ENCODE measurements at places on chromosomes 13 and 19.

DNA sequence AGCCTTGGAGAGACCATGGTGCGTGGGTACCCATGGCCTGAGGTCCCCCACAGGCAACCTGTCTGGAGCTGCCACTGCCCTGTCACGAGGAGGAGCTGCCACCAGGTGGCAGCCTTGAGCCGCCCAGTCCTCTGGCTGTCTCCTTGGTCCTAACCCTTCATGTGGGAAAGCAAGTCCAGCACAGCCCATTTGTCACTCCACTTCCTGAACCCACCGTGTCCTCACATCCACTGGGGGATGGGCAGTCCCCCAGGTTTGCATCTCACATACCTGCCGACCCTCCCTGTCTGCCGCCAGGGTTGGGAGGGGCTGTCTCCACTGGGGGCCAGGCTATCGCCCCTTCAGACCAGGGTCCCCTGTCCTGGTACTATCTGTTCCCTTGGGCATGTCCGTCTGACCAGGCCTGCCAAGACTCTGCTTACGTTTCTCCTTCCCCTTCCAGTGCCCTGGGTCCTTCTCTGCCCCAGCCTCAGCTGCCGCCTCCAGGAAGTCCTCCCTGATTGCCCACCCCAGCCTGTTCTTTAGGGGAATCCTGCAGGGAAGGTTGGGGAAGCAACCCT is 4.5 kb downstream of the FAM174C start:
- DNase-seq, result no peak

GRCh38 chr13:23876265-23876664 is 12.9 kb downstream of the MIPEP start:
- no peak for DNase-seq

DNA sequence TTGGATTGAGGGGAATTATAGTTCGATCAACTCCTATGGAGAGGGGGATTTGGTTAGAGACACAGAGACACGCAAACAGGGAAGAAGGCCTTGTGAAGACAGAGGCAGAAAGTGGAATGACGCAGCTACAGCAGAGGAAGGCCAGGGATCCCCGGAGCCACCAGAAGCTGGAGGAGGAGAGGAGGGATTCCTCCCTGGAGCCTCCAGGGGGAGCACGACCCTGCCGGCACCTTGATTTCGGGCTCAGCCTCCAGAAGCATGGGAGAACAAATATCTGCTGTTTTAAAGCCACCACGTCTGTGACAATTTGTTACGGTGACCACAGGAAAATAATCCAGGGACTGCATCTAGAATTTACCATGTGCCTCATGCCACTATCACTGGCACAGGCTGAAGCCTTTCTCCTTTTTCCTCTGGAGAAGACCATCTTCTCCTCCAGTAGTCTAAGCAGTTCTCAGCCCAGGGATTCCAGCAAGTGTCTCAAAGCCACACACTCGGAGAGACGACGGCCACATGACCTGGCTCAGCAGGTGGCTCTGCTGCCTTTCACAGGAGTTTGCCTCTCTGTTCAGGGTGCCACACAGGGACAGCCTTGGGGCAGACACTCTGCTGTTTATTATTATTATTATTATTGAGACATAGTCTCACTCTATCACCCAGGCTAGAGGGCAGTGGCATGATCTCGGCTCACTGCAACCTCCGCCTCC is 39.9 kb upstream of the CCNE1 start:
- no peak for DNase-seq

GRCh38 chr13:27599845-27600553 is 20.3 kb downstream of the LNX2 start:
- no peak for DNase-seq

DNA sequence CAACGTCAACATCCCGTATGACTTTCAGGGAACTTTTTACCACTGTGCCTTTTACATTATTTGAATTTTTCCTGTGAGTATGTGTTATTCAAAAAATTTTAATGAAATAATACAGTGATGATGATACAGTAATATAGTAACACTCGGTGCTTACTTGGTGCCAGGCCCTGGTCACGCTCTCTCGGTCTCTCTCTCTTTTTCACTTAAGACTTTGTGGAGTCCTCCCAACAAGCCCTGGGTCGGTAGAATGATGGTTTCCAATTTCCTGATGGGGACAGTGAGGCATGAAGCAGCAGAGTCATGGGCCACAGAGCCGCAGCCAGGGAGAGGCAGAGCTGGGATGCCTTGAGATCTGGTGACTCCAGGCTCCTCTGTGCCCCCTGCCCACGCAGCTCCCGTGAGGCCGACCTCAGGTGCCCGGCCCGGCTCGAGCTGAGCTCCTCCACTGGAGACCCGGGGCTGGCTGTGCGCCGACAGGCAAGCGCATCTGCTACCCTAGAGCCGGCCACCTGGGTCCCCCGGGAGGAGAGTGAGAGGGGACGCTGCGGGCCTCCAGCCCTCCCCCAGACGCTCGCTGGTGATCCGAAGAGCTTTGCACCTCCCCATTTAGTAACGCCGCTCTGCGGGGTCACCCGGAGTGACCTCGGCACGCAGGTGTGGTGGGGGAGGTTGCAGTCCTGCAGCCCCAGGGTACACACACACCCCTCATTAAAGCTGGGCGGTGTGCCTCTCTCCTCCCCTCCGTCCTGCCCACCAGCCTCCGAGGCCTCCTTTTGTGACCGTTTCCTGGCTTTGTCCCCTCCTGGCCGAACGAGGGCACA is 4.4 kb upstream of the SBK3 start:
- no peak for DNase-seq

DNA sequence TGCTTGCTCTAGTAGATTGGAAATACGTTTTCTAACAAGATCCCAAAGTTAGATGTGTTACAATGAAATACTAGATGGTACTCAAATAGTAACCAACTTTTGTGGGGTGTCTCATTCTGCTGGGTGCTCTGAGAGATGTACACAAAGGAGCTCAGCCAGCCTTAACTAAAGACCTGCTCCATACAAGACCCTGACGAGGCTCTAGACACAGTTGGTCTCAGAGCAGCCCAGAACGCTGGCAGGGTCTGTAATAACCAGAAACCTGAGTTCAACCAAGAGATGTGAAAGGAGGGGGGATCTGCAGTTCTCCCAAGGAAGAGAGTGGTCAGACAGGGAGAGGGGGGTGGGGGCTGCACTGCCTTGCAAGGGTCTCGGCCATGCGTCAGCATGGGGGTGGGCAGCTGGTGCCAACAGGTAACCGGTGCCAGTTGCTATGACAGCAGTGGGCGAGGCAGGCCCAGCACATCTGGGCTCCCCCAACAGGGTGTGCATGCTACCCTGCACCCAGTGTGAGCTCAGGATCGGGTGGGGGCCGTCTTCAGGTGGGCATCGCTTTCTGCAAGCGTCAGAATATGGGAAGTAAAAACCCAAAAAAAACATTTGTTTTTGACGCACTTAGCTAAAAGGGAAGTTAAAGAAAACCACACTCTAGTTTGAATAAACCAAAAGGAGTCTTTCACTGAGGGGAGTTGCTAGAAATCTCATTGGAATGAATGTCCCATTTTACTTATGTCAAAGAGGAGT is 68.0 kb upstream of the GPR183 start:
- no peak for DNase-seq

- DNase-seq, result no peak
These were observed 161.4 kb downstream of the TM9SF2 start for GRCh38 chr13:99662678-99663077.

GRCh38 chr19:15974856-15975255 is 26.0 kb downstream of the OR10H4 start:
- no peak for DNase-seq

DNA sequence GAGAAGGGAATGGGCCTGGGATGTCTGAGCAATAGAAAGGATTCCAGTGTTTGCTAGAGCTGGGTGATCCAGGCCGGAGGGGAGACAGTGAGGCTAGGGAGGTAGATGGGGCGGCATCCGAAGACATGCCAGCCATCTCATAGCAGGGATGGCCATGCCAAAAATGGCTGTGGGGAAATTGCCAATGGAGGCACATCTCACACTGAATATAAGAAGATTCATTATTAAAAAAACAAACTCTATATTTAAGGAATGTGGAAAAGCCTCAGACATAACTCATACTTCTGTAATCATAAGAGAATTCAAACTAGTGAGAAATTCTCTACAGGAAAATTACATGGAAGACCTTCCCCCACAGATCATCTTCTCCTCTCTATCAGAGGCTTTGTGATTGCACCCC is 289.2 kb downstream of the FGF9 start:
- no peak for DNase-seq

GRCh38 chr13:31781064-31781463 is 41.7 kb downstream of the RXFP2 start:
- no peak for DNase-seq

DNA sequence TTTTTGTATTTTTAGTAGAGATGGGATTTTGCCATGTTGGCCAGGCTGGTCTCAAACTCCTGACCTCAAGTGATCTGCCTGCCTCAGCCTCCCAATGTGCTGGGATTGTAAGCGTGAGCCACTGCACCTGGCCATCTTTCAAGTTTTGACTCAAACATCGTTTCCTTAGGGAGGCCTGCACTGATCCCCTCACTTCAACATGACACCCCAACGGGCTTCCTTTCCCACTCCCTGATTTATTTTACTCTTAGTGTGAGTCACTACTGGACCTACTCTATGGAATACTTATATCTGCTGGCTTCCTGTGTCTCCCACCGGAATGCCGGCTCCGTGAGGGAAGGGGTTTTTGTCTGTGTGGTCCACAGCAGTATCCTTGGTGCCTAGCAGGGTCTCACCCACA is 4.5 kb upstream of the ADAMTS10 start:
- no peak for DNase-seq

- no peak for DNase-seq
These were observed 88.7 kb downstream of the SCGB2B2 start for GRCh38 chr19:34588249-34588648.

GRCh38 chr13:110416131-110417025 is 109.3 kb downstream of the COL4A2 start:
- no peak for DNase-seq

DNA sequence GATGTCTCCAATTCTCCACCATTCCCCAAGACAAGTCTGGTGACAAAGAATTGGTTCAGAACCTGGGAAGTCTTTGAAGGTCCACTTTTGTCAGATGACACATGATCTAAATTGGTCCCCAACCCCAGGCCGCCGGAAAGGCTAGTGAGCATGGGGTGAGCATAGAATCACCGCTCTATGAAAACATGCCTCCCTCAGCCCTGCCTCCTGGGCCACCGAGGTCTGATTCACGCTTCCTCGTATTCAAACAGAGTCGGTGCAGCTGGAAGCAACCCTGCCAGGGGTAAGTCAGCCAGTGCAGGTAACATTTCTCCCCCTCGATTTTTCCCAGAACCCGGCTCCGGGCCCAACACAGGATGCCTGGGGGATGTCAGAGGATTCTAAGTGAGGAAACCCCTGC is 33.9 kb upstream of the KLF2 start:
- DNase-seq, result no peak

DNA sequence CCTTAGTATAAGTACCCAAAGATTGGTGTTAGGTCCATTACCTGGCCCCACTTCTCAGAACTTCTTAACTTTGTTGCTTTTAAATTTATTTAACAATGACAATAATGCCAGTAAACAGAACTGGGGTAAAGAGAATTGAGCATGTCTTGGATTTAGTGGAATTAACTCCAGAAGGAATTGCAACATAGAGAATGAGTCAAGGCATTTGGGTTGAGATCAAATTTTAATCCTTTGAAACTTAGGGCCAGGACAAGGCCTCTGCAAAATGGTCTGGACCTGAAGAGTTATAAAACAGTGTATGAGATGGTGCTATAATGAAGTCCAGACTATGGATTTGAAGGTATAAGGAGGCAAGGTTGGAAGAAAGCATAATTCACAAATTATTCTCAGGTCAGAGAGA is 1030.4 kb downstream of the SLITRK5 start:
- DNase-seq, result no peak

GRCh38 chr13:31543190-31543589 is 196.1 kb upstream of the RXFP2 start:
- DNase-seq, result no peak

GRCh38 chr19:8004723-8005513 is 523 bp downstream of the ELAVL1 start:
- DNase-seq, result no peak

GRCh38 chr13:21556051-21556450 is 47.9 kb downstream of the MICU2 start:
- no peak for DNase-seq

DNA sequence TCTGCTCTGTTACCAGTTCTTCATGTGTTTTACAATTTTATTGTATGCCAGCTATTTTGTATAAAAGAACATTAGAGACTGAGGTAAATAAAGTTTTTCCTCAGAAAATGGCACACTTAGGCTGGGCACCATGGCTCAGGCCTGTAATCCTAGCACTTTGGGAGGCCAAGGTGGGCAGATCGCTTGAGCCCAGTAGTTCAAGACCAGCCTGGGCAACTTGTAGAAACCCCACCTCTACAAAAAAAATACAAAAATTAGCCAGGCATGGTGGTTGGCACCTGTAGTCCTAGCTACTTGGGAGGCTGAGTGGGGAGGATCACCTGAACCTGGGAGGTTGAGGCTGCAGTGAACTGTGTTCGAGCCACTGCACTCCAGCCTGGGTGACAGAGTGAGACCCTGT is 32.0 kb downstream of the CCDC8 start:
- DNase-seq, result no peak

DNA sequence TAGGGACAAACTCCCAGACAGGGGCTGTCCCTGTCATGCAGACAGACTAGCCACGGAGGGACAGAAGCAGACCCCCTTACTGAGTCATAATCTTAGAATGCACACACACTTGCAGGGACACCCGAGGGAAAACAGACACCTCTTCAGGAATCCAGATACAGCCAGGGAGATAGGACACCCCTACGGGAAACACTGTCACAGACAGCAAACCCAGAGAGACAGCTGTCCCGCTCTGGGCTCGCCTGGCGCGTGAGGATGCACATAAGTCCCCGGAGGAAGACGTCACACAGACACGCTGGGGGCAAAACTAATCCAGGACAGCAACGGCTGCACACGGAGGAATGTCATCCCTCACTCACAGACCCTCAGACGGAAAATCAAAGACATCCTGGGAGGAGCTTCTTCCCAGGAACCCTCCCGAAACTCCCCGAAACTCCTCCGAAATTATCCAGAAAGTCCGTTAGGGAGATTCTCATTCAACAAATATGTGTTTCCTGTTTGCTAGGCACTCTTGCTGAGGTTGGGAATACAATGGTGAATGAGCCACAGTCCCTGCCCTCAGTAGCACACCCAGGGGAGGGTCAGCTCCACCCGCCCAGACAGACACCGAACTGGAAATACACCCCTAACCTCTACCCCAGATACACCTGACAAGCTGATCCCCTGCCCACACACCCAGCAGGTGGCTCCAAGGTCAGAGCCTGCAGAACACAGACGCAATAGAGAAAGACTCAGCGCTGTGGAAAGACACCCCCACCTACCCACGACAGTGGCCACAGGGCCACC is 15.2 kb upstream of the TOMM40 start:
- DNase-seq, result no peak

- DNase-seq, result no peak
These were observed 7.1 kb downstream of the LTBP4 start for GRCh38 chr19:40608240-40608621.

Data from RWPE2 (cell line).